Stimulated activated CD4-positive, alpha-beta T cell treated with anti-CD3 and anti-CD28 coated beads, Interleukin-1b, Interleukin-23, amount 100 ng/mL, for 1 hour (primary cell): ENCODE measurements at places on chromosomes 1 and 21.

DNA sequence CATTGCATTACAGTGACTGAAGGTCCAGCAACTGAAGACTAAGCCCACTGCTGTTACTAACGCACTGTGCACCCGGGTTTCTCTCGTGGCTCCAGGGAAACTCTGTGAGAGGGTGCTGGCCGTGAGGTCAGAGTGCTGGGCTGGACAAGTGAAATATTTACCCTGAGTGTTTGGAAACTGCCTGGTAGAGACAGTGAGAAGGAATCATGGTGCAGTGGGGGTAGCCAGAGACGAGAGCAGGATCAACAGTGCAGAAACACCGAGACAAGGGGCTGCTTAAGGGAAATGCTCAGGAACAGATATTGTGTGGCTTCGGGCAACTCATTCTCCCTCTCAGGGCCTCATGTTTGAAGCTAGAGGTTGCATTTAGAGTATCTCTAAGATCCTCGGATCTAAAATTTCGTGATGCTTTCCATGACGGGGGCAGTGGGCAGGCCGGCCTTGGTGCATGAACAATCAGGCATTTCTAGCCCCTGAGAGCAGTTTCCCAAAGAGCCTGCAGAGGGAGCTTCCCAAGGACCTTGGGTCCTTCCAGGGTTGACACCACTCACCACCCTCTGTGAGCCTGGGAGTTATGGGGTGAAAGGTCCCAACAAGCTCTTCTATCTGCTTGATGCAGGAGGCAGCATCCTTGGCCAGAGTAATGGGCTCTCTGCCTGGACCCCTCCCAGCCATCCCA is 9.7 kb downstream of the CD2 start:
- no peak for DNase-seq

DNA sequence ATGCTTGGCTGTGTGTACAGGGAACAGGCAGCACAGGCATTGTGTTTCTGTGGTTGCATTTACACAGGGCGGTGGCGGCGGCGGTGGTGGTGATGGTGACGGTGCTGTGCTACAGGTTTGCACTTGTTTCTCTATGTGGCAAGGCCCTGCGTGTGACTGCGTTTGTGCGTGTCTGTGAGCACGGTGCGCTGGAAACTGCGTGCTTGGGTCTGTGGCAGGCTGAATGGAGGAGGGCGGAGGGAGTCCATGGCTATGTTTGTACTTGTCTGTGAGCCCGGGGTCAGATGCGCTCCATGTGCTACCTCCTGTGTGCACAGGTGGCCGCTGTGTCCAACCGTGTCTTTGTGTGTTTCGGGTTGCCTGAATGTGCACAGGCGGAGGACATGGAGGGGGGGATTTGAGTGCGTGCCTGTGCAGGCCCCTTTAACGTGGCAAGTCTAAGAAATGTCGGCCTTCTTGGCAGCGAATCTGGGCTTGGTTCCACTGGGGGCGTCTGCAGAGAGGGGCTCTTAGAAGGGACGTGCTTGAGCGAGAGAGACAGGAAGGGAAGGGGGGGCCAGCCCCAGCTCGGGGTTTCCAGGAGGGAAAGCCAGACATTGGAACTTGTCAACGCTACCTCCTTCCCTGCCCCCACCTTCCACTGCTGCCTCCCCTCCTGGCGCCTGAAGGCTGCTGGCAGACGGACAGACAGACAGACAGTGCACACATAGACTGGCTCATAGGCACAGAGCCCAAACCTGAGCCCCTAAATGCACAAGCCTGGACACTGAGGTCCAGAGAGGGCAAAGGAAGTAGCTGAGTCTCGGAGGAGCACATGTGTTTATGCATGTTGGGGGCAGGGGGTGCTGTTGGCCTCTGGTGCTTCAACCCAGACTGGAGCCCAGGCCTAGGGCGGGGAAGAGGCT is 32.7 kb upstream of the WASF2 start:
- DNase-seq: peak; percentile 28

DNA sequence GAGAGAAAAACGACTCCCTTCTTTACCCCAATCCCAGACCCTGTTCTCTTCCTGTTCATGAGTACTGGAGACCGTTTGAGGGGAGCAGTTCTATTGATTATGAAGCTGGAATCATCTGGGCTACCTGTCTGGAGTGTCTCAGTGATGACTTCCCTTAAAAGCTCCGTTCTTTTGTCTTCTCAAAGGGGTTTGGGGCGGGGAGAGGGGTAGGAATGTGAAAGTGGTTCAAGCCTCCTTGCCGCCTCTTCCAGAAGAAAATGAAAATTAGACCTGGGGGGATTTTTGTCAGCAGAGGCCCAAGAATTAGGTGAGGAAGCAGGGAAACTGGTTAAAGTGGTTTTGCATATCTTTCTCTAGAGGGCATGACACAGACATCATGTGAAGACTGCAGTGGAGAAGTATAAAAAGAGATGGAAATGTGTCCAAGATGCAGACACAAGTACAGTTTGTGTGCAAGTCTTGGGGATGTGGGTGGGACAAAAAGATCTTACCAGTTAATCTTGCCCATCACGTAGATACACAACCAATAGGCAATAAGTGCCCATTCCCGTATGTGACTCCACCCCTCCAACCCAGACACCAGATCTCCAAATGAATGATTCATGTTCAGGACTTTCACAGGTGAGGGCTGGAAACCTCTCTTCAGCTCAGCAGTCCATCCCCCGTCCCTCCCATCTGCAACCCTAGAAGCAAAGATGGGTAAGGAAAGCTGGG is 470 bp upstream of the MTMR11 start:
- no peak for DNase-seq

DNA sequence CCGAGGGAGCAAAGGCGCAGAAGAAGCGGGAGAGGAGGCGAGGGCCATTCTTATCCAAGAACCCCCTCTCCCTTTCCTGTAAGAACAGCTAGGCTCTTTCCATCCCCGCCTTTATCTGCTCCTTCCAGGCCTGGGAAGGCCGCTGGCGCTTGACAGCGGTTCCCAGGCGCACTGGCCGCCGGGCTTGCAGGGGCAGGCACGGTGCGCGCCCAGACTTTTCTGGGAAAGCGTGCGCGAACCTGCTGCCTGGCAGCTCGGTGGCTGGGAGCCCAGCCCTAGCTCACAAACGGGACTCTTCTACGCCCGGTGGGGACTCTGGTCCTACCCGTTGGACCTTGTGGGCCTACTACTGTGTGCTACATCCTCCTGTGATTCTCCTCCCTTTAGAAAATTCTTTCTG is 8.8 kb upstream of the IFNLR1 start:
- no peak for DNase-seq

- DNase-seq: no peak
Observed at GRCh38 chr1:117568999-117569398, 36.8 kb upstream of the TENT5C start.

- DNase-seq: no peak
Observed at GRCh38 chr1:111323231-111323630, 32.6 kb downstream of the CHIA start.

GRCh38 chr1:3014443-3015268 is 6.6 kb upstream of the ACTRT2 start:
- DNase-seq: no peak

DNA sequence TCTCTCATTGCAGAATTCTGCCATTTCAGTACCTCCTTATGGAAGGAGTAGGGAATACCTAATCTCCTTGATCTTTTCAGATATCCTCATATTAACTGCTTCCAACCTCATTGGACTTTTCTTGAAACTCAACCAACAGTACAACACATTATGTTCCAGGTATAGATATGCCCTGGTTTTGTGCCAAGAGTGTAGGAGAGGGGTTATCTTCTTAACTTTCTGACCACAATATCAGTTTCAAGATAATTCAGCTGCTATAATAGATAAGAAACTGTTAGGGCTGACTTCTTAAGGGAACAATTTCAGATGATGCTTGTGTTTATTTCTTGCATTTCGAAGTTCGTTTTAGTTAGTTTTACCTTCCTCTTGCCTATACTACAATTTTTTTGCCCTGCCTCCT is 2.1 kb upstream of the LPGAT1 start:
- no peak for DNase-seq

- DNase-seq: no peak
Observed at GRCh38 chr1:198088360-198089071, 68.3 kb upstream of the NEK7 start.

DNA sequence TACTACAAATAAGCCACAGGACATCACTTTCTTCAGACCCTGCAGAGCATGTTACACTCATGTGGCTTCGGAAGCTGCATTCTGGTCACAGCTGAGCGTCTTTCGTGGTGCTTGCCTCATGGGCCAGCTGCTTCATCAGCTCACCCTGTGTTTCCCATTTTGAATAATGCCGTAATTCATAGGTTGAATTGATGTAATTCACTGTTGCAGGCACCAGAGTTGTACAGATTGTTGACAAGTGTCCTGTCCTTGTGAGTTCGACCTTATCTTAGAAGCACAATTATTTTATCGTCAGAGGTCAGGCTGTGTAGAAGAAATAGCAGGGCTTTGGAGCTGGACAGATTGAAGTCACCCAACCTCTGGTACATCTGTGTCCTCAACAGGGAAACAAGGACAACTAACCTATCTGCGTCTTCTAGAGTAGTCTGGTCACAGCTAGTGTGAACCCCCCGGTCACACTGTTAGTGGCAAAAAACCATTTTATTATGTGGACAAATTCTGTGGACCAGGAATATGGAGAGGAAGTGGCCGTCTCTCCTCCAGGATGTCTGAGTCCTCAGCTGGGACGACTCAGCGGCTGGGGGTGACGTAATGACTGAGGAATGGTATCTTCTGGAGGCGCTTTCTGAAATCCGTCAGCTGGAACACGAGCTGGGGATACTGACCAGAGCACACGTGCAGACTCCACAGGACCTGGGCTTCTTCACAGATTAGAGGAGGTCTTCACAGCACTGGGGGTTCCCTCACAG is 17.8 kb downstream of the PKNOX1 start:
- DNase-seq: no peak

DNA sequence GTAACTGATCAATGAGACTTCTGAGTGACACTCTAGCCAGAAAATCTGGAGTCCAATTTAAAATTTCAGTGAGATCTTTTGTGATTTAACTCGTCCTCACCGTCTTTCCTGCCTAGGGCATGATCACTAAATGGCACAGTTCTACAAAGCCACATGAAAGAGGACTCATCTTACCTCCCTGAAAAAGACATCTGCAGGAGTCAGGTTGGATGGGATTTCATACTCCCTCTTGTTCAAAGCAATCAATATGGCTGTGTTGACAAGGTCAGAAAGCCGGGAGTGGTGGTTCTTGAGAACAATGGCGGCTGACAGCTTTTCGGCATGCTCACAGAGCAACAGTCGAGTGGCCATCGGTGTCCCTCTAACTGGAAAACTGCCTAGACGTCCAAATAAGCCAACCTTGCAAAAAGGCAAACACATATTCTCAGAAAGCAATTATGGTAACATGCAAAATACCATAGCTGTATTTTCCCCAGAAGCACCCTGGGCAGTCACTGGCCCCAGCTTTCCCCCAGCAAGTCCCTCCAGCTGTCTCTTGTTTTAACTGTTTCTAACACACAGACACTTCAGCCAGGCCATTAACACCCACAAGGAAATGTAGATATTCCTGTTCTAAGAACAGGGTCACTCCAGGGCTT is 36.6 kb upstream of the ACTA1 start:
- DNase-seq: no peak

- DNase-seq: no peak
Observed at GRCh38 chr1:44829506-44830384, 13.3 kb downstream of the PTCH2 start.
